Fibroblast of skin of scalp (primary cell): ENCODE measurements at places on chromosomes 12 and 14.
A peak's percentile ranks its signal among the peaks of the same experiment; 100 is the strongest.

DNA sequence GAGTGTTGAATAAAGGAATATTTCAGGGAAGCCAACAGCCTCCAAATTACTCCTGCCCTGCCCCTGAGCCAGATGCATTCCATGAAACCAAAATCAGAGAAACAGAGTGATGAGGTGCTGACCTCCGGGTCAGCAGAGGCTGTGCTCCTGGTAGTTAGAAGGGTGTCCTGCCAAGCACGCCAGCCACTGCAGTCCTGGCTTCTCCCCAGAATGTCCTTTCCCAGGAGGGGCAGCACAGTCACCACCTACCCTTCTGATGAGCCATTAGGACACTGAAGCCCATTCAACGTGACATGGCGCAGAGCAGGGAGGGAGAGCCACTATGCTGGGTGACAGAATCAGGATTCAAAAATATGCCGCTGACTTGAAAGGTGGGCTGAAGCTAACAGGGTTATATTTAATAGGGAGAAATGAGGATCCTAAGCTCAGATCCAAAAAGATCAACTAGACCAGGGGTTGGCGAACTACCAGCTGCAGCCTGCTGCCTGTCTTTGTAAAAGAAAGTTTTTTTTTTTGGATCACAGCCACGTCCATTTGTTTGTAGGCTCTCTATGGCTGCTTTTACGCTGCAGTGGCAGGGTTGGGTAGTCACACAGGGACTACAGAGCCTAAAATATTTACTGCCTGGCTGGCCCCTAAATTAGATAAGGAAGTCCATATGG is 34.5 kb upstream of the PLEK2 start:
- DNase-seq = no peak

DNA sequence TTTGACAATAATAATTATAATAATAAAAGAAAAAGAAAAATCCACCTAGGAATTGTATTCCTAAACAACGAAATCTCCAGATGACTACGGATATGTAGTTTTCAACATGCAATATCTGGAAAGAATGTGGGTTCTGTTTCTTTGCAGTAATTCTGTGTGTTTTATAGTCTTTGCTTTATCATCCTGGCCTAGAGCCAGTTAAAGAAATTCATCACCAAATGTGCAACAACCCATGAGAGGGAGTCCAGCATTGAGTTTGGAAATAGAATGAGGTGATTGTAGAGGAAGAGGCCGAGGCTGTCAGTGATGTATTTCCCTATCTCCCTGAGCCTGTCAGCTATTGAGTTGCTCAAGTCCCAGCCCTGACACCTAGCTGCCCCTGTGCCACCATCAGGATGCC is 200.5 kb upstream of the DCN start:
- DNase-seq = no peak

- no peak for DNase-seq
These were observed at the start of gene GLT1D1 for GRCh38 chr12:128852885-128853599. Gene GLT1D1, plus strand, starts transcription at chr12:128853478. Its CDS starts 104 bp downstream, at chr12:128853582.

GRCh38 chr12:122381021-122381420 is 41.4 kb downstream of the CLIP1 start:
- DNase-seq = no peak

- DNase-seq = peak; percentile 14
These were observed 65.0 kb downstream of the CHST11 start for GRCh38 chr12:104521731-104522130.

GRCh38 chr12:24631676-24632426 is 317.1 kb downstream of the BCAT1 start:
- DNase-seq = no peak

- peak; percentile 82 for DNase-seq
These were observed 39.2 kb downstream of the NFKBIA start for GRCh38 chr14:35365130-35366055.

DNA sequence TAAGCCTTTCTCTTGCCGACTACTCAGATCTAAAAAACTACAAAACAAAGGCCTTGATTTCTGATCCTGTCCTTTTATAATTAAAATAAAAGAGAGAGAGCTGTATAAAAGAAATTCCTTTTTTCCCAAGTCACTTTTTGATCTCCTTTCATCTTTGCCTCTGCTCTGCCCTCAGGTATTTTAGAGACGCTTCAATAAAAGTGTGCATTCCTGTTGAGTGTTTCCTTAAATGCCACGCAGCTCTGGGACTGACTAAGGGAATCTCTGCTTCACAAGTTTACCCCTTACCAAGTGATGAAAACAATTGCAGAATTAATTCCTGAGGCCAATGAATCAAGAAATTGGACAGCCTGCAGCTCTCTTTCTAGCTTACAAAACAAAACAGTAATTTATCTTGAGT is 1109.8 kb downstream of the TMTC2 start:
- no peak for DNase-seq

DNA sequence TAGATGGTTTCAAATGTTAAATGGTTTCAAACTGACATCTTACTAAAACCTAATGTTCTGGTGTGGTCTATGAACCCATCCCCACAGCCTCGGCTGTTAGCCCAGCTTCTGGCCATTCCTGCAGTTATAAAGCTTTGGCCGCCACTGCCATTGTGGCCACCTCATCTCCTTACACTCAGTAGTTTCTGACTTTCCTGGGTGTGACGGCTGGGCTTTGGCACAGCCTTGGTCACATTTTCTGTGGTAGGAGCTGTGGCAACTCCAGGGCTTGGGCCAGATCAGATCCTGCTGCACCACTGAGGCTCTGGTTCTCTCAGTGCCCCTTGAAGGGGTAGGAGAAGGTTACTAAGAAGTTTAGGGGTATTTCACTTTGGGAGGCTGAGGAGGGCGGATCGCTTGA is 84.2 kb upstream of the STXBP6 start:
- DNase-seq = no peak

GRCh38 chr12:38162013-38162412 is 154.6 kb upstream of the ALG10B start:
- DNase-seq = no peak

- peak; percentile 92 for DNase-seq
These were observed 9.0 kb downstream of the ARHGDIB start for GRCh38 chr12:14952299-14952921.
